DMS 273 treated with DMSO at 0.1 percent for 48 hours (cell line): ENCODE measurements at places on chromosomes 2 and 18.

GRCh38 chr2:127820080-127820668 is 9.2 kb upstream of the WDR33 start:
- no peak for DNase-seq

DNA sequence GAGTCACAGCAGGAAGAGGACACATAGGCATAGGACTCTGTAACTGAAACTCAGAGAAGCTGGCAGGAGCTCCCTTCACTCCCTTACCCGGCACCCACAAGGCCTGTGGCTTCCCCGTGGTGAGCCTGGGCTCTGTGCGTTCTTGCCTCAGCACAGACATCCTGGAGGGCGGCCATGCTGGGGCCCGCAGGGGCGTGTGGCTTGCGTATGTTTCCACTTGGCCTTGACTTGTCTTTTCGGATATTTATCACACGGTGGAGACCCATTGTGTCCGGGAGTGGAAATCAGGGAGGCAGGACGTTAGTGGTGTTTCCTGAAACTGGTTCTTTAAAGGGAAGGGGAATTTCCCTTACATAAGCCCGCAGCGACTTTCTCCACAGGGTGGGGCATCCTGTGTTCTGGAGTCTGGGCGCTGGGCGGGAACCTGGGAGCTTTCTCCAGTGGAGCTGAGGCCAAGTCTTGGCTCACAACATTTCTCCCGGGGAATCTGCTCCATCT is 49.9 kb upstream of the EML6 start:
- no peak for DNase-seq

GRCh38 chr2:85661139-85661858 is 6.7 kb downstream of the SFTPB start:
- DNase-seq = no peak

DNA sequence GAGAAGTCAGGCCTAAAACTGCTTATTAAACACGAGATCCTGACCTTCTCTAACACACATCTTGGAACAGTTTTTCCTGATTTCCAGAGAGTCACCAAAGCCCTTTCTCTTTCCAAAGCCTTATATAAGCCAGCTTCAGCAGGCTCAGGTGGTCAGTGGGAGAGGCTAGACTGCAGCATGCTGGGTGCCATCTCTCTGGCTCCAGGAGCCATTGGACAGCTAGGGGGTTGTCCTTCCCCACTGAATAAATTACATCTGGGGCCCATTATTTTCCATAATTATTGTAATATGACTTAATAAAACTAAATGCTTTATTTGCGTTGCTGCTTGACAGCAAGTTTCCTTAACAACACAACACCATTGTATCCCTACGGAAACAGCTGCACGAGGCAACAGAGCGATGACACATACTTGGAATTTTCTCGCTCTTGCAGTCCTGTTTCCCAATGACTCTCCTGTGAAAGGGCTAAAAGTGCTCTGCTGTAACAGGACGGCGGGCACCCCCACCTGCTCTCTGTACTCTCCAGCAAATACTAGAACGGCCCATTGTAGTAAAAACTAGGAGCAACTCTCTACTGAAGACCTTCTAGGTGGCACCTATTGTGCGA is 160.6 kb downstream of the RNF144A start:
- DNase-seq = no peak
